Activated CD4-positive, alpha-beta T cell treated with anti-CD3 and anti-CD28 coated beads, Interleukin-2, amount 50 U/mL, for 24 hours (primary cell): ENCODE measurements at places on chromosomes 13 and 19.

- no peak for DNase-seq
Measured at GRCh38 chr19:49875857-49876421, 1.2 kb downstream of the AKT1S1 start.

GRCh38 chr13:32828711-32829110, 187.5 kb upstream of the KL start:
- no peak for DNase-seq

DNA sequence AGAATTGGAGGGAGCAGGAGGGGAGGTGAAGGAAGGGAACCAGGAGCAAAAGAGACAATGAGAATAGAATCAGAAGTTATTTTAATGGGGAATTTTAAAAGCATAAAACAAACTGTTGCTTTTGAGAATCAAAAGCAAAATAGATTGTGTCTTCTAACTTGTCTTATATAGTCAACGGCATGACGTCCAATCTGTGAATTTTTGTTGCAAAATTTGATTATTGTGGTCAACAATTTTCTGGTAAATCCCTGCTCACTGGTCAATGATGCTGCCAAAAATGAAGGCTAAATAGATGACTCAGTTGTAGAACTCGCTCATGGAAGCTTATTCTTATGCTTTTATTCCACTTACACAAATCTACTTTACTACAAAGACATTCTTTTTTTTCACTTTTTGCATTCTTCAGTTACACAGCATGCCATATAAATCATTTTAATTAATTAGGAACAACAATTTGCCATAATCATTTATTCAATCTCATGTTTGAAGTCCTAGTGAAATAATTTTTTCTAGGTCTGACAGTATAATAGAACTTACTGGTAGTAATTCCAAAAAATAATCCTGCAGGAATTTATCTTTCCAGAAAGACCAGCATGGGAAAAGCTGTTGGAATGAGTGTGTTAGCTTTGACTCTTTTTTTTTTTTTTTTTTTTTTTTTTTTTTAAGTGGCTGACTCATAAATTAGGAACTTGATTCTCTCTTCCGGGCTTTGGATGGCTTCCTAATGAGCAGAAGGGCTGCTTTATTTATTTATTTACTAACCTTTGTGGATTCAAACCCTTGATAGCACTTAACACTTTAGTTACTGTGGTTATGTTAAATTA, 256.9 kb downstream of the SPRY2 start:
- no peak for DNase-seq

DNA sequence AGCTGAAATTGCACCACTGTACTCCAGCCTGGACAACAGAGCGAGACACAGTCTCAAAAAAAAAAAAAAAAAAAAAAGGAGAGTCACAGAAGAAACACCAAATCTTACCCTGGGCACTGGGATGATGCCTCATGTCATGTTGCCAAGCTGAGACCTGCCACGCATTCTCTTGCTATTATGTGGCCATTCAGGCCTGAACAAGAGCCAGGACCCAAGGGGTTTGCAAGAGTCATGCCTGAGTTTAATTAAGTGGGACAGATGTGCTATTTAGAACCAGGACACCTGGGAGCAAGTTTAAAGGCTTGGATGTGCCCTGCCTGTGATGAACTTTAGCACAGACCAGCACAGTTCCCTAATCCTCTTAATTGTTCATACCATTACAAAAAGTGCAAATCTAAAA, 9.8 kb downstream of the PNMA8A start:
- no peak for DNase-seq

- DNase-seq = peak; percentile 78
Measured at GRCh38 chr19:32691291-32691951, at the start of gene NUDT19. NUDT19 (plus strand) TSS chr19:32691821; CDS start chr19:32691961, 140 bp downstream.

GRCh38 chr13:25292301-25292700, 5.0 kb upstream of the MTMR6 start:
- no peak for DNase-seq

- DNase-seq = no peak
Measured at GRCh38 chr13:102620516-102620915, 23.7 kb downstream of the TPP2 start.

DNA sequence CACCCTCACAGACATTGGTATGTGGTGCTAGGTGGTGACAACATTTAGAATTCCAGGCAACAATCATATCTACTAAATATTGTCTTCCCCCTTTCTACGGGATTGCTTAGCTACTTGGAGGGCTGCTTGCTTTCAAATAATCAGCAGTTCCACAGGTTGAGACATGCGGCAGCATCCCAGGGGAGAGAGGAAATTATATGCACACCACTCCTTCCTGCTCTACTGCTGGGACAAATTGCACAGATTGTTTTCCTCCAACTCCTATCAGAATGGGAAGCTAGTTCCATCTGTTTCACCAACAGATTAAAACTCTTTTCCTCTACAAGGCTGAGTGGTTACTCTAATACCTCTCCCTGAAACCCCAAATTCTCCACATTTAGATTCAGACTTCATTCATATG, 275.4 kb downstream of the DNAJC15 start:
- no peak for DNase-seq

GRCh38 chr13:114272977-114273376, 8.4 kb upstream of the UPF3A start:
- DNase-seq = no peak

DNA sequence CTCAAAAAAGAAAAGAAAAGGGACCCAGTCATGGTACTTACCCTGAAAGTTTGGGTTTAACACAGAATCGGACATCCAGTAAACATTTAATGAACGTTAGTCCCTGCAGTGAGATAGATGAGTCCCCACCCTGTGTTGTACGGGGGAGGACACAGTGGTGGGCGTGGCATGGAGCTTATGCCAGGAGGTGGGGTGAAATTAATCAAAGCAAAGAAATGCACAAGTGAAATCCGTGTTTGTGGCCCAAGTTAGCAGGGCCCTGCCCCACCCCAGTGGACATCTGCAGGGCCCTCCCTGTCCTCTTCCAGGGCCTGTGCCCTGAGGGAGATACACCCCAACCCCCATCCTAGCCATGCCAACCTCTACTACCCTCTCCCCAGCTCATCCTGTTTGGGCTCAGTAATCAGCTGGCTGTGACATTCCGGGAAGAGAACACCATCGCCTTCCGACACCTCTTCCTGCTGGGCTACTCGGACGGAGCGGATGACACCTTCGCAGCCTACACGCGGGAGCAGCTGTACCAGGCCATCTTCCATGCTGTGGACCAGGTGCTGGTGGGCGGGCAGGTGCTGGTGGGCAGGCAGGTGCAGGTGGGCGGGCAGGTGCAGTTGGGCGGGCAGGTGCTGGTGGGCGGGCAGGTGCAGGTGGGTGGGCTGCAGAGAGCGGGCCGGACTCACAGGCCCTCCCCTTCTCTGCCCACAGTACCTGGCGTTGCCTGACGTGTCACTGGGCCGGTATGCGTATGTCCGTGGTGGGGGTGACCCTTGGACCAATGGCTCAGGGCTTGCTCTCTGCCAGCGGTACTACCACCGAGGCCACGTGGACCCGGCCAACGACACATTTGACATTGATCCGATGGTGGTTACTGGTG, 3.9 kb downstream of the MCOLN1 start:
- no peak for DNase-seq

- DNase-seq = peak; percentile 37
Measured at GRCh38 chr13:22278336-22278929, 607.6 kb downstream of the FGF9 start.

GRCh38 chr19:2926341-2927031, 18.3 kb downstream of the ZNF77 start:
- no peak for DNase-seq

DNA sequence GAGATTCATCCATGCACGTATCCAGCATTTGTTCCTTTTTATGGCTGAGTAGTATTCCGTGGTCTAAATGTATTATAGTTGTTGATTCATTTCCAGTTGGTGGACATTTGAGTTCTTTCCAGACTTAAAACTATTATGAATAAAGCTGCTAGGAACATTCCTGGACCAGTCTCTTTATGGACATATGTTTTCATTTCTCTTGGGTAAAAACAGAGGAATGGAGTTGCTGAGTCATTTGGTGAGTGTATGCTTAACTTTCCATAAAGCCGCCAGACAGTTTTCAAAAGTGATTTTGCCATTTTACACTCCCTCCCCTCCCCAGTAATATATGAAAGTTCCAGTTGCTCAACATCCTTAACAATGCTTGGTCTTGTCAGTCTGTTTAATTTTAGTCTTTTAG, 116.4 kb downstream of the TSHZ3 start:
- DNase-seq = no peak

- DNase-seq = no peak
Measured at GRCh38 chr19:40335855-40336600, 12.2 kb downstream of the C19orf47 start.

DNA sequence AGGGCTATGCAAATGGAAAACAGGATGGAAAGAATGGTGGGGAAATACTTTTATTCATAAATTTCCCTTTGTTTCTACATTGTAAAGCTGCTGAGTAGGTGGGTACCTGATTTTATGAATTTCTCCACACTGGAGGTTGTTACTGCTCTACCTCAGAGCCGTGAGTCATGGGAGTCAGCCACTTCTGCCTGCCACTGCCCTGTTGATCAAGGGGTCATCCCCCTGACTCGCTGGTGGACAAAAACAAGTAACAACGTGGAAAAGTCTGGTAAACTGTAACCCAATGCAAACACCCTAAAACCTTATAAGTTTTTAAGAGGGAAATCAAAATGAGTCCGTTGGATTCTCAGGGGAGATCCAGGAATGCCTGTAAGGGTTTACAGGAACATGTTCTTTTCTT, 329.5 kb downstream of the ATP8A2 start:
- DNase-seq = no peak

GRCh38 chr13:41007744-41008128, 11.4 kb downstream of the ELF1 start:
- DNase-seq = no peak

DNA sequence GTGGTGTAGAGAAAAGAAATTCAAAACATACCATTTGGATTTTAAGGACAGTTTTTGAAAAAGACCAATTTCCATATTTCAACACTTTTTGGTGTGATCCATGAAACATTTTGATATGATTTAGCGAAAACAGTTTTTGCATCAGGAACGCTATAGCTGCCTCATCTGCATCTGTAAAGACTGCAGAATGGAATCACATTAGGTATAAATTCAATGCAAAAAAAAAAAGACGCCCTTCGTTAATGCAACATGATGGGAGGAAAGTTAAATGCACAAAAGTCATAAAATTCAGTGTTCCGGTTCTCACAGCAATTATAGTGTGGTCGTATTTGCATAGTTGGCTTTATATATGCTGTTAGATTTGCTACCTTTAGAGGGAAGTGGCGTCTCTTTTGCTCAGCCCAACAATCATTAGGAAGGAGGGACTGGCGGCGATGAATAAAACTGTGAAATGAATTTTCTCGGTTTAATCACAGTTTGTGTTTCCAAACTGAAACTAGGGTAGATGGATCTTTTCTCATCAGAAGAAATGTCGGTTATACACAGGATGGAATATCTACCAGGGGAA, 215.7 kb downstream of the TEX29 start:
- no peak for DNase-seq

DNA sequence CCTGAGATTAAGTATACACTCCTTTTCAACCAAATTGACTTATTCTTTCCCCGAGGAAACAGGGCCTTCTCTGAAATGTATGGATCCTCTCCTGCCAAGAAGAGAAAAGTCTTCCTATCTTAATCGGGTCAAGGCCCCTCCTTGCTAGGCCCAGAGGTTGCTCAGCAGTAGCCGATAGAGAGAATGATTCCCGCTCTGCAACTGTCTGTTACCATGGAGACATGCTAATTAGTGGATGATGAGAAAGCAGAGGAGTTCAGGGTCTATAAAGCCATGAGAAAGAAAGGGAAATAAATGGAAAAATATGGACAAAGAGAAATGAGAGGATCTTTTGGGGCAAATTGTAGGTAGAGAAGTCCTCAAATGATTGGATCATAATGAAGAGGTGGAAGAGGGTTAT, 103.5 kb downstream of the POU4F1 start:
- DNase-seq = no peak

DNA sequence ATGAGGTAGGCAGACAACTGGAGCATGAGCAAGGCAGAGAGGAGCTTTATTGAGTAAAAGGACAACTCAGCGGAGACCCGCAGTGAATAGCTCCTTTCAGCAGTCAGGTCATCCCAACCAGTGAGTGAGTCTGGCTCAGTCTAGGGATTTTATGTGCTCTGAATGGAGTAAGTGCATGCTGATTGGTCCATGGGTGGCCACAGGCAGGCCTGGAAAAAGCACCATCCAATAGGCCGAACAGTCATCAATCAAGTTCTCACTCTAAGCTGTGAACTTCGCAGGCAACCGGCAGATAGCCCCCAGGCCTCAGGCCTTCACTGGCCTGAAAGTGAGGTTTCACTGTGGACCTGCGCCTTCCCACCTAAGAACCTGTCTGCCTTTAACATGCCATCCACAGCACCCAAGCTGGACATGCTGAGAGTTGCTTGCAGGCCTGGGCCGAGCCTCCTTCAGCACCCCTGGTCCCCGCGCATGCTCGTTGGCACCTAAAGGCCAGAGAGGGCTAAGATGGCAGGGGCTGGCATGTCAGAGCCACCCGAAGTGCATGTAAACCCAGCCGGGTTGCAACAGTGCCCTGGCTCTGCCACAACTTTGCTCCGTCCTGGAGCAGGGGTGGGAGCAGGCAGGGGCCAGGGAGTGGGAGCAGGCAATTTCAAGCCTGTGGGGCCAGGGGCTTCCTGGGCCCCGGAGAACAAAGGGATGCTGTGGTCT, 698.7 kb downstream of the SLITRK1 start:
- no peak for DNase-seq

DNA sequence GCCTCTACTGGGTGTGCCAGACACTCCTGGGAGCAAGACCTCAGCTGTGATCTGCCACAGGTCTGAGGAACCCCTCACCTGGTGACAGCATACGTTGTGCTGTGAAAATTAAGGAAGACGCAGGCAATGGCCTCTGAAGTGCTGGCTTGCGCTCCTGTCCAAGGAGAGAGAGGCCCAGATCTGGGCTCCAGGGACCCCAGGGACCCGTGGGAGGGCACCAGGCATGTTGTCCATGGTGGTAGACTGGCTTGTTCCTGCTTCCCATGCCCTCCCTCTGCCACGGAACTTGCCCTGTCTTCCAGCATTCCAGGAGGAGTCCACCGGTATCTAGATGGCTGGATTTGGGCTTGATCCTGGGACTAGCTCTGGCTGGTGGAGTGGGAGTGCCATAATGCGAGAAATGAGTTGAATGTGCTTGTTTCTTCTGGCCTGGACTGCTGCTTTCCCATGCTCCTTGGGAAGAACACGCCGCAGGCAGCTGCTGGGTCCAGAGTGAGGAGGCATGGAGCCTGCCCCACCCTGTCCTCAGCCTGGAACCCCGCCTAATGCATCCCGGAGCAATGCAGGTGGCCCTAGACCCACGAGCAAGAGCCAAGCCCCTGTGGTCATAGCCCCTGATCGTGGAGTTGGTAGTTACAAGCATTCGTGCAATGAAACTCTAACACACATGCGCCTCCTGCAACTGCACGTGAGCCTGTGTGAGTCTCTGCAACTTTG, 190.2 kb downstream of the TEX29 start:
- DNase-seq = no peak

DNA sequence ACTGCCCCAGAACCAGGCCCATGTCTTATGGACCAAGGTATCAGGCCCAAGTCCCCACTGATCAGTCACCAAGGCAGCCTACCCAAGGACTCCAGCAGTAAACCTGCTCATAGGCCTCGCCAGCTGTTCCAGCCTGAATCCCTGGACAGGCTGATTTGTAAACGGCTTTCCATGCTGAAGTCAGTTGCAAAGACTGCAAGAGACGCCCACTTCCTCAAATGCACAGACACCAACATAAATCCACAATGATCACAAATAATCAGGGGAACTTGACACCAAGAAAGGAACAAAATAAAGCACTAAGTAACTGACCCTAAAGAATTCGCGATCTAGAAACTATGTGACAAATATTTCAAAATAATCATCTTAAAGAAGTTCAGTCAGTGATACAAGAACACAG, 75.2 kb downstream of the RXFP2 start:
- DNase-seq = no peak

GRCh38 chr13:39499604-39500003, 103.4 kb downstream of the LHFPL6 start:
- no peak for DNase-seq
